ENCODE measurements at places on chromosomes 5 and 9.

GRCh38 chr5:154301726-154302125, 111.2 kb downstream of the GALNT10 start:
- DNase-seq, result no peak

DNA sequence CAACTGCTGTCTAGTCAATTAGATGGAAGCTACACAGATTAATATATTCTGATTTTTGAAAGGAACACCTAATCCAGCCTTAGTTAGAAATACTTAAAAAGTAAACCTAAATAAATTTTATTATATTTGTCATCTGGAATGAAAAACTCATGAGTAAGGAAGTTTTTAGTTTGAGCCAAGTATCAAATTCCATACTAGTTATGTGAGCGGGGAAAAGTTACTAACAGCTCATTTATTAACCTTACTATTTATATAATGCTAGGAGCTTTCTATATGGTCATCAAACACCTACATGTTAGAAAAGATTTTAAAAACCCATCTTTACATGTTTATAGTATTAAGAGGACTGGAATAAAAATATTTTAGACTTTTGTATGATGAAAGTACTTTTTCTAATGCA, 41.6 kb upstream of the POU5F2 start:
- no peak for DNase-seq

- no peak for DNase-seq
Measured at GRCh38 chr9:99748676-99749075, 73.0 kb upstream of the NR4A3 start.

GRCh38 chr5:135379046-135379654, 19.9 kb downstream of the MACROH2A1 start:
- no peak for DNase-seq

DNA sequence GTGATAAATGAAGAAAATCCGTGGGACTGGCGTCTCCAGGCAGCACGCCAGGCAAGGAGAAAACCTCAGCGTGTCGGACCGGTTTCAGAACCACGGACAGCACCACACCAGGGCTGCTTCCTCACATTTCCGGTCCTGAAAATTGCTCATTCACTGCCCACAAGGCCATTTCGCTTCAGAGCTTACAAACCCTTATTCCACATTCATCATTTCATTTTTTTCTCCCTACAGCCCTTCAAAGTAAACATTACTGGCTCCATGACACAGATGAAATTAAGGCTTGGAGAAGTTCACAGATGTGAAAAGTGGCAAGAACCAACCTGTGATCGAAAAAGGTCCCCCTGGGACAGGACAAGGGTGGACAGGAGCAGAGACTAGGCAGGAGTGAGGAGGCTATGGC, 1.5 kb upstream of the GPRIN1 start:
- DNase-seq, result no peak

DNA sequence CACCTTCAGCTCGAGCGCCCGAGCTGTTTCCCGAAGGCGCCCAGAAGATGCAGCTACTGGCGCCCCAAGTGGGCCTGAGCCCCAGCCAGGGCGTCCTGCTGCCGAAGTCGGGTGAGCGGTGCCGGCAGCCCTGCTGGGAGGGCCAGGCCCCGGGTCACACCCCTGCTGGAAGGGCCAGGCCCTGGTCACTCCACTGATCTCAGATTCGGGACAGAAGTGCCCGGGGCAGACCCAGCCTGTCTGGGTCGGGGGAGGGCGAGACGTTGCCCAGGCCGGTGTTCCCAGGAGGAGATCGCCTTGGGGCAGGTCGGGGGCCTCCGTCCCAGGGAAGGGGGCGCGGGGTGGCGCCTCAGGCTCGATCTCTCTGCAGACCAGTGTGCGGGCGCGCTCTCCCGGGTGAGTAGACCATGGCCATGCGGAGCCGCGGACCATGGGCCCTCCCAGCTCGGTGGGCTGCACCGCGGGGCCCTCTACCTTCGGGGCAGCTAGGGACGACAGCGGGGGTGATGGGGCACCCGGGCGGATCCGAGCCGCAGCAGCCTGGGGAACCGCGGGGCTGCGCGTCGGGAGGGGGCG, 2.3 kb downstream of the LCNL1 start:
- no peak for DNase-seq

DNA sequence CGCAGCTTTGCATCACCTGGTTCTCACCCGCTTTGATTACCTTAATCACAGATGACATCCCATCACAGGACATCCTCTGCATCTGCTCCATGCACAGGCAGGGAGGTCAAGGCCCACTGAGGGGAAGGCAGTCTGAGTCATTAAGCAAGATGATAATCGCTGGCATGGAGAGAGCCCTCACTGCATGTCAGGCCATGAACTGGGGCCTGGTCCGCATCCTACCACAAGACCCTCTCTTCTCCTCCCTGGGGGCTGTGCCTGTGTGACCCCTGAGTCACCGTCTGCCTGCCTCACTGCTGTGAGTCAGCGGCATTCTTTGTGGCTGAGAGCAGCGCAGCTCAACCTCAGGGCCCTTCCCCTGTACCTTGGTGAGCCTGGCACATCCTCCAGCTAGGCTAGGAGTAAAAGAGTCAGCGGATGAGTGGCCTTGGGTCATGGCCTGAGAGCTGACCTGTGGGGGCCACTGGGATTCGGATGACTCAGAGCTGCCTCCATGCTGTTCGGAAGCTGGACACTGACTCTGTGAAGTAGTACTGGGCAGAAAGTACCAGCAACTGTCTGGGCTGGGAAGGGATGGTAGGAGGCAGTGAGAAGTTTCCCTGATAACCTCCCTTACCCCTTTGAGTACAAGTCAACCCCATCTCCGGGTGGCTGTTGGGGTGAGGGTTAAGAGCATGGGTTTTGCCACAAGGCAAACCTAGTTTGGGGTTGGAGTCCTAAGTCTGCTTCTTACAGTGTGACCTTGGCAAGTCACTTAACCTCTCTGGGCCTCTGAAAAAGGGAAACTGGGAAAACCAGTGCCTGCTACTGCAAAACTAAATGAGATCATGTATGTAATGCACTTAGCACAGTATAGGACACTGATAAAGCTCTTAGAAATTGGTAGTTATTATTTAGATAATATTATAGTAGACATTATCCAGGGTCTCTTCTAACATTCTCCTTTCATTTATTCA, 14.6 kb upstream of the ARSI start:
- no peak for DNase-seq

DNA sequence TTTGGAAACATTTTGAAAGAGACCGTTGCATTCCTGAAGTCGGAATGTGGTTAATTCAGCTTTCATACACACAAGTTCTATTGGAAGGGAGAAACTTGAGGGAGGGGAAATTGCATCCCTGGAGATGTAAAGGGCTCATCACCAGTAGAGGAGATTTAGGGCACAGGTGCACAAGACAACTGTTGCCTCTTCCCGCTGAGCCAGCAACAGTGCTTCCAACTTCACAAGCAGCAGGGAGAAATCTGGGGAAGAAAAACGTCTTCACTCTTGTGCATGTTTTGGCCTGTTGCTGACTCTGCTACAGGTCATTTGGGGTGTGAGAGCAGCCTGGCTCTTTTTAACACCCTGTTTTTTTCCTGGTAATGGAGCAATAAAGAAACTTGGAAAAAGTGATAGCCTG, 277.9 kb downstream of the GAS1 start:
- no peak for DNase-seq

GRCh38 chr5:34015120-34015822, 7.4 kb upstream of the AMACR start:
- DNase-seq, result no peak

DNA sequence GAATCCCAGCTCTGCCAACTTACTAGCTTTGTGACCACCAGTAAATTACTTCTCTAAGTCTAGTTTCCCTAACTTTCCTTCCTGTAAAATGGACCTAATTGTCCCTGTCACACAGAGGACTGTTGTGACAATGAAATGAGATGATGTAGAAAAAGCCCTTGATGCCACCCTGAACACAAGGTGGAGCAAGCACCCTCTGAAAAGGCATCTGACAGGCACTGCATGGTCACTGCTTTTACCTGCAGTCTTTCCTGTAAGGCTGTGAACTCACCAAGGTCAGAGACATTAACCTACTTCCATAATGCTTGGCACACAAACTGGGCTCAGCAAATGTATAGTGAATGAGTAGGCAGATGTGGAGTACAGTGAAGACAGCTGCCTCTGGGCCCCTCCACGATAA, 6.1 kb downstream of the SLC31A2 start:
- no peak for DNase-seq

GRCh38 chr5:59528202-59528862, 365.2 kb downstream of the PDE4D start:
- DNase-seq, result no peak

GRCh38 chr5:80963966-80964481, 3.9 kb downstream of the RASGRF2 start:
- DNase-seq, result no peak

- no peak for DNase-seq
Measured at GRCh38 chr9:70480405-70480980, 66.0 kb upstream of the KLF9 start.

DNA sequence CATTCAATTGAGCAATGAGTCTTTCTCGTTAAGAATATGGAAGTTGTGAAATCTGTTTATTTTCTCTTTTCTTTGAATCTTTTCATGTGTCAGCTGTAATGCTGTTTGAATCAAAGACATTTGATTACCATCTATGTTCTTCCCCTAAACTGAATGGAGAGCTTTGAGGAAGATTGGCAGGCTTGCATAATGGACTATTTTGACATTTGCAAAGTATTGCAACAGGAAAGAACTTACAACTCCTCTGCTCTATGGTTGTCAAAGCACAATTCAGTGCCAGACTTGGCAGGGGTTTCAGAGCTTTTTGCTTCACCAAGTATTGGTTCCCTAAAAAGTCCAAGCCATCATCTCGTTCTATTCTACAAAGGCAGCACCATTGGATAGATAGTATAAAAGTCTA, 549.0 kb upstream of the NUDT12 start:
- no peak for DNase-seq

- no peak for DNase-seq
Measured at GRCh38 chr9:37990404-37991015, 78.5 kb downstream of the SHB start.

DNA sequence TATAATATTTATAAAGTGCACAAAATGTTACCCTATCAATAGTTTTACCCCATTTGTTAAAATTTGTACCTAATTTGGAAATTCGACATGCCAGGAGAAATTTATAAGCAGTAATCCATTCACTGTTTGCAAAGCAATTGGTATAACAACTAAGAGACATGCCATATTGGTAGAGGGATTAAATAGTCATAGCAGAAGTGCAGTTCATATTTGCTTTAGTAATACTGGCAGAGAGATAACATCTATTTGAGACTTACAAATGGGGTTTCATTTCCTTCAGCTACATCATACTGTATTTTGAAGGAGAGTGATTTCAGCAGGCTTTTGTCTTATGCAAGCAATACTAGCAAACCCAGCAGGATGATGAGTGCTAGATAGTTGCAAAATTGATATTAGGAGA, 610.4 kb upstream of the CDH10 start:
- no peak for DNase-seq

DNA sequence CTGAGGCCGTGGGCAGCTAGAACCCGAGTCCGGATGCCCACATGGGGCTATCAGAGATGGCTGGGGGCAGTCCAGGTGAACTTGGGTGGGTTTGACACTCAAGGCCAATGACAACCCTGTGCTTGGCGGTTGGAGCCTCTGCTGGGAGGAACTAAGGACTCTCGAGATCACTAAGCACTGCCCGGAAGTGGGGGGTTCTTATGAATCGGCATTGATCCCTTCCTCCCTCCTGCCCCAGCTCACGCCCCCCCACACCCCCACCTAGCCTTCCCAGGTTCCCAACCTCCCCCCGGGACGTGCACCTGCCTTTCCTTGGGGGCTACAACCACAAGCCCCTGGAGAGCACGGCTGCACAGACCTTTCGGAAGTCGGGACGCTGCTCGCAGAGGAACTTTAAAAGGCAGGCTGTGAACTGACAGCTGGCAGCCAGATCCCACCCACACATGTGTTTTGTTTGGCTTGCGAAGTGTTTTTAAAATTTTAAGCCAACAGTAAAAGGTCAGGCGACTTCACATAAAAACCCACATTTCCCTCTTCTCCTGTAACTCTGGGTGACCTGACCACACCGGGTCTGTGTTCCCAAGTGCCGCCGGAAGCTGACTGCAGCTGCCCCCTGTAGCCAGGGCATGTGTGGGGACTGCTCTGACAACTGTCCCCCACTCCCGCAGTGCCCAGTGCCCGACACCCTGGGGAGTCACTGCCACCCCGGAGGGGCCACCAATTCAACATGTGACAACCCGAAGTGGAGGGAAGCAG, 5.1 kb upstream of the RALGDS start:
- no peak for DNase-seq

DNA sequence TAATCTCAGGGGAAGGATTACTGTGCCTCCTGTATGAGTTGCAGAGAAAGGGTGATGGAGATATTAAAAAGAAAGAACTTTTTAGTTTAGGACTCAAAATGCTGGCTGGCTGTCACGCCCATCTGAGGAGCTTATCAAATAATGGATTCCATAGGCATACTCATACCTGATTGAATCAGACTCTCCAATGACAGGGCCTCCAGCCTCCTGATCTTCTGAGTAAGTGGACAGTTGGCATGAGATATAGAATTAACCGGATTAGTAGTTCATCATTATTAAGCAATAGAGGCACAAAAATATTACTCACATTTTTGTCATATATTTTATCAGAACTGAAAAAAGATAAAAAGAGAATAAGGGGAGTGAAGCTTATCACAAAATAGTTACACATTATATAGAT, 157.0 kb upstream of the RASA1 start:
- no peak for DNase-seq

- no peak for DNase-seq
Measured at GRCh38 chr5:72921886-72922285, 34.0 kb upstream of the FCHO2 start.

GRCh38 chr5:28896949-28897348, 1858.6 kb upstream of the CDH9 start:
- DNase-seq, result no peak

DNA sequence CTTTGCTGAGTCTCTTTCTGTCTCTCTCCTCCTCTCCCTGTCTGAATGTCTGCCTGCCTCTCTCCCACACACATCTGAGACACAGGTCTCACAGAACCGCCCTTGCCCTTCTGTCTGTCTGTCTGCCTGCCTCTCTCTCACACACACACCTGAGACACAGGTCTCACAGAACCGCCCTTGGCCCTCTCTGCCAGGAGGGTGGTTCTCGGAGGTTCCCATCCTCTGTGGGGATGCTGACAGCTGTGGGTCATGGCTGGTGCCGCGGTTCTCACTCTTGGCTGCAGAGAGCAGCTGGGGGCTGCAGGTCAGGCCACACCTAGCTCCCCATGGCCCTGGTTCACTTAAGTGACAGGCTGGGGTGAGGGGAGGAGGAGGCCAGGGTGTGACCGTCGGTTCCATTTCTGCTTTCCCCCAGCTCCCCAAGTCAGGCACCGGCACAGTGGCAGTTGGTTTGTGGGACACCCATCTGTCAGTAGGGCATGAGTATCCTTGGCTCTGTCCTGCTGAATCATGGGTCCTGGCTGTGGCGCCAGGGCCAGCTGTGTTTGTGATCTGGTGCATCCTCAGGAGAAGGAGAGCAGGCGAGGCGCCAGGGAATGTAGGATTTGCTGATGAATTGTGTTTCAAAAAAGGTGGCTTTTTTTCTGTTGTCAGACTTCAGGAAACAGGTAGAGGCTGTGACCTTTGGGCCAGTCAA, 42.3 kb upstream of the CLPTM1L start:
- no peak for DNase-seq

- no peak for DNase-seq
Measured at GRCh38 chr5:122849771-122850170, 4.4 kb downstream of the SNX24 start.

All from stimulated activated CD4-positive, alpha-beta T cell treated with anti-CD3 and anti-CD28 coated beads, Interleukin-1b, Interleukin-23, amount 100 ng/mL, for 24 hours (primary cell).